ENCODE measurements at places on chromosomes 4 and X.

DNA sequence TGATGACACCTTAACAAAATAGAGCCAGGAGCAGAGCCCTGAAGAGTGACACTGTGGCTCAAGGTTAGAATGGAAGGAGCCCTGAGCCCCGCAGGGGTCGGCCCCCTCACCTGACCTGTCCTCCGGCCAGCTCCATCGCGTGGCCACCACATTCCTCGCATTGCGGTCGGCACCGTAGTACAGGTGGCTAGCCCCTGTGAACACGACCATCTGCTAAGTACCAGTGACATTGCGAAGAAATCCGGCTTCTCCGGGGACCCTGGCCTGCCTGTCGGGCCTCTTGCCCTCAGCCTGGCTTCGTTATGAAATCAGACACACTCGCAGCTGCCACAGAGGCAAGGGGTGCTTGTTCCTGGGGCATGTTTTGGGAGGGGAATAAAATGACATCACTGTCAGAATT is 179.0 kb downstream of the AFAP1 start:
- DNase-seq, result no peak

- DNase-seq, result no peak
Measured at GRCh38 chrX:10120331-10120730, 36.4 kb upstream of the CLCN4 start.

DNA sequence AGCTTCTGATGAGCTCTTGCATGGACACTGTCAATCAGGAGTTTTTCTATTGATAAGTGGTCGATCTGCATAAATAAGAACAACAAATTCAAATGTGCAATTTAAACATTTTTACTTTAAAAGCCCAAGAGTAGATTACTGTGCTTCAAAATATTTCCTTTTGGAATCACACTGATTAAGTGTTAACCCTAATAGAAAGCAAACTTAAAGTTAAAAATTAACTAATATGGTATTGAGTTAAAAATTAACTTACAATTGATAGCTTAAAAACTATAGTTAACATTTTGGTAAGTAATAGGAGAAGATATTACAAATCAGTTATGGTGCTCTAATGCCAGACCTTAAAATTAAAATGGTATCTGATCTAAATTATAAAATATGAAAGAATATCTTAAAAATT is 25.9 kb downstream of the MED14 start:
- DNase-seq, result no peak

- no peak for DNase-seq
Measured at GRCh38 chrX:124208660-124209059, 123.8 kb upstream of the TEX13D start.

DNA sequence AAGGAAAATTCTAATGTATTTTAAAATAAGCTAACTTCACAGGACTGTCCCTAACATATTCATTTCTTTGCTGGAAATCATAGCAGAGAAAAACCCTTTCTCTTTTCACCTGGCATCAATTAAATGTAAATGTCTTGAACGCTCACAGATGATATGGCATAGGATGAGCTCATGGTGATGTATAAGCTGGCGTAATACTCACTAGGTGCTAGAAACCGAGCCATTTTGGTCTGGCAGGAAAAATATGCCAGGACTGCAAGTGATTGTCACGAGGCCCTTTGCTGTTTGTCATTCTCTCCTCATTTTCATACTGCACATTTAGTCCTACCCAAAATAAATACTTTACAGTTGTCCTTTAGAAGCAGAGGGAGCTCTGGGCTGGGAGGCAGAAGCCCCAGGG is 222.7 kb upstream of the LNX1 start:
- DNase-seq, result no peak
